ENCODE measurements at places on chromosomes 3 and 15. TPM values are rescaled to one million over a fixed set of nuclear protein-coding genes. Genes with fewer than 3 reads are reported as not detected.

- peak; percentile 75 for DNase-seq
Measured at GRCh38 chr3:197555281-197556261, at the start of gene BDH1. Gene BDH1, minus strand, starts transcription at chr3:197555968. Its CDS starts 9,525 bp downstream, at chr3:197546443.

DNA sequence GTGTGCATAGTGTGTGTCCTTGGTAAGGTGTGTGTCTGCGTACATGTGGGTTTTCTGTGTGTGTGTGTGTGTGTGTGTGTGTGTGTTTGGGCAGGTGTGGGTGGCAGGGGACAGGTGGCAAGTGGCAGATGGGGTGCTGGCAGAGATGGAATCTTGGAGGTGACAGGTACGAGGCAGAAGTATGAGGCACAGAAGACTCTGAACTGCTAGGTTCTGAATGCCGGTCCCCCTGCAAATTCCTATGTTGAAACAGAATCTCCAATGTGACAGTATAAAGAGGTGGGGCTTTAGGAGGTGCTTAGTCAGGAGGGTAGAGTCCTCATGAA, 29.8 kb downstream of the SRPRB start:
- DNase-seq, result no peak

- DNase-seq, result no peak
Measured at GRCh38 chr3:52660046-52660445, 25.7 kb downstream of the PBRM1 start.

DNA sequence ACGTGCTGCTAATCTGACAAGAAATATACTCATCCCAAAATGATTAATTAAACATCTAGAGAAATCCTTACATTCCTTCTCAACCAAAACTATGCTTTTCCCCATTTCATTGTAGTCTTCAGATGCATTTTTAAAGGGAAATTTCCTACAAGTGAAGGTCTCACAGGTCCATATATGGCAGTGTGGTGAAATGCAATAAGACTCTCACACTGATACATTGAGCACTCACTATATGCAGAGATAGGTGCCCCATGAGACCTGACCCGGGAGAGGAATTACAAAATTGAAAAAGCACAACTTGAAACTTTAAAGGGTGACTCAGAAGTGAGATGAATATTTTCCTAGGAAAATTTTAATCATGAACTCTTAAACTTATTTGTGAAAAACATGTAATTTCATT, 629.2 kb upstream of the NAALADL2 start:
- no peak for DNase-seq

Gene MEX3B
- 1.6 TPM for total RNA-seq

Gene ITIH3
- total RNA-seq, result not detected

- DNase-seq, result peak; percentile 27
Measured at GRCh38 chr3:107206141-107206540, 171.1 kb upstream of the CCDC54 start.

Gene FANCD2OS
- not detected for total RNA-seq

- DNase-seq, result no peak
Measured at GRCh38 chr3:43838877-43839276, 148.1 kb downstream of the ABHD5 start.

DNA sequence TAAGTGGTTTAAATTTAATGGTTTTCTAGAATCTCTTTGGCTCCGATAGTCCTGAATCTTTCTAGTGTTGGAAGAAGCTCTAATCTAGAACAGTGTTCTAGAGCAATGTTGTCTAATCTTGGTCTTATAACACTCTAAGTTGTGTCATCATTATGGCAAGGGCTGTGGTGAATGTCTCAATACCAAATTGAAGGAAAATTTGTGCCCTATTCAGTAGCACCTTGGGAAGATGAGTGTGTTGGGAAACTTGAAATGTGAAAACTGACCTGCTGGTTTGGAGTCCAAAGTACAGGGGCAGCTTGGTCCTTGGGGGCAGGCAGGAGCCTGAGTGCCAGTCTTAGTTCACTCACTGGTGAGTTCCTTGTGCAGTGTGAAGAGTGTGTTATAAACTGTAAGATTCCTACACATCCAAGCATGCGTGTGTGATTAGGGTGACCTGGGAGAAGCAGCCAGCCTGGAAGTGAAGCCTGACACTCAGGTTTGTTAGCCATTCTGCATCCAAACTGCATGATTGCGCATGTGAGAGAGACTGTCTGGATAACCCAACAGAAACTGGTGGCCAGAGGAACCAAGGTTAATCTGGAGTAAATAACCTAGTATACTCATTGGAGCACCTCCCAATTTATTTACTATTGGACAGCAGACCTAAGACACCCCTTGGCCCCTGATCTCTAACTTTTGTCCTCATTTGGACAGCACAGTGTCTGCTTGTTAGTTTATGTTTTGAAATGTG, 14.6 kb downstream of the ZNF592 start:
- no peak for DNase-seq

GRCh38 chr3:197289726-197290125, 8.7 kb downstream of the DLG1 start:
- DNase-seq, result no peak

Gene C3orf20
- total RNA-seq, result 0.37 TPM

DNA sequence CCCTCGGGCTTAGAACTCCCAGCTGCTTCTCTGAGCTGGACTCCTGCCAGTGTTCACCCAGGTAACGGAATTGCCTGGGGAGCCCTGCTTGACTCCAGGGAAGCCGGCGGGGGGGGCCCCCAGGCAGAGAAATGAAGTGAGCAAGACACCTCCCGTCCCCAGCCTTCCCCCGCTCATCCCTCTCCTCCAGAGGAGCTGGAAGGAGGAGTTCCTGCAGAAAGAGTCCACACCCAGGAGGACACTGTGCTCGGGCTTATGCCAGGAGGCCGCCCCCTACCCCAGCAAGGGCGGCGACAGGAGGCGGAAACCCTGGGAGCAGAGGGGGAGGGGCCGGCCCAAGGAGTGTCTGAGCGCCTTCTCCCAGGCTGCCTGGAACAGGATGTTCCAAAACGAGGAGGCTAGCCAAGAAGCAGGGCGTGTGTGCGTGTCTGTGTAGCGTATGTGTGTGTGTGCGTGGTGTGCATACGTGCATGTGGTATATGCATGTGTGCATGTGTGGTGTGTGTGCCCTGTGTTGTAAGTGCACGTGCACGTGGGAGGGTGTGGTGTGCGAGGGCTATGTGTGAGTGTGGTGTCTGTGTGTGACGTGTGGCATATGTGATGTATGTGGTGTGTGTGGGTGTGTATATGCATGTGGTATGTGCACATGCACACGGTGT, 511.3 kb downstream of the SHQ1 start:
- no peak for DNase-seq

GRCh38 chr3:26058901-26059321, 269.0 kb downstream of the OXSM start:
- no peak for DNase-seq

Gene CD96
- 125 TPM for total RNA-seq

DNA sequence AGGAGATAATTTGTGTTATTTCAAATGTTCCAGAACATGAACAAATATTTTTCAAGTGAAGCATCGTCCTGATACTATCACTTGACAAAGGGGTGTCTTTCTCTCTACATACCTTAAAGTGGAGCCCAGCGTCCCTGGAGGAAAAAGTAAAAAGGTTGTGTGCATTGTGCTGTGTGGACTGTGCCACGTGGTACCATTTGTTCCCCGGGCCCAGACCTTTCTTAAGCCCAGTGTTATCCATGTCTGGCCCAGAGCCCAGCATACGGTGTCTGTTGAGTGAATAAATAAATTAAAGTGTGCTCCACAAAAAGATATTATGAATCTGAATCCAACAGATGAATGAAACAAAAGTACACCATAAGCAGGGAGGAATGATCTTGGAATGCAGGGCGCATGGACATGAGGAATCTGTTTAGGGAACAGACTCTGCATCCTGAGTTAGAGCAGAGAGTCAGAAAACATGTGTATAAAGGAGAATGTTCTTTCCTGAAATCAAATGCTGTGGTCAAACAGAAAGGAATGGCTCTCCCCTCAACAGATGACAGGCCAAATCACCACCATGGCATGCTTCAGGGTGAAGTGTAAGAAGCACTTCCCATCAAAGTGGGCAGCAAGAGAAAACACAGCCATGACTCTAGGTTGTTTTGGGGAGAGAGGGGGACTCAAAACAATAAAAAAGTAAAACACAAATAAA, 8.1 kb upstream of the PRSS50 start:
- no peak for DNase-seq

DNA sequence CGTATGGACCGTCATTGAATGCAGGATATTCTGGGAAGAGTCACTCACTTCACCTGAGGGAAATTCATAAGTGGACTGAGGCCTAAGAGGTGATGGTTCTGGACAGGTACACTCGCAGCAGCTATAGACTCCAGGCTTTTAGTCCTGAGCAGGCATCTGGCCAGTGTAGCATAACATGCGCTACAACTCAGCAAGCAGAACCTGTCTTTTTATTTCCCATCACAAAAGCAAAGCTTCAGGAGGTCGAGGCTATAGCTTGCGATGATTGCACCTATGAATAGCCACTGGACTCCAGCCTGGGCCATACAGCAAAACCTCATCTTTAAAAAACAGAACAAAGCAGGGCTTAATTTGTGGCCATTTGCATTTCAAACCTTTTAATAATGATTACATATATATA, 185.8 kb downstream of the KCNH8 start:
- DNase-seq, result no peak

GRCh38 chr15:99454107-99454809, 111.5 kb upstream of the MEF2A start:
- no peak for DNase-seq

GRCh38 chr3:145133281-145133680, 1027.7 kb downstream of the PLOD2 start:
- no peak for DNase-seq

GRCh38 chr3:53486961-53487654, 7.3 kb upstream of the CACNA1D start:
- no peak for DNase-seq

Gene TMEM212
- total RNA-seq, result not detected

All from CD4-positive, CD25-positive, alpha-beta regulatory T cell (primary cell).